Activated CD8-positive, alpha-beta memory T cell treated with anti-CD3 and anti-CD28 coated beads for 1 hour (primary cell): ENCODE measurements at places on chromosomes 2 and 18.

- DNase-seq = no peak
These were observed 211.6 kb upstream of the TNP1 start for GRCh38 chr2:217071416-217071815.

DNA sequence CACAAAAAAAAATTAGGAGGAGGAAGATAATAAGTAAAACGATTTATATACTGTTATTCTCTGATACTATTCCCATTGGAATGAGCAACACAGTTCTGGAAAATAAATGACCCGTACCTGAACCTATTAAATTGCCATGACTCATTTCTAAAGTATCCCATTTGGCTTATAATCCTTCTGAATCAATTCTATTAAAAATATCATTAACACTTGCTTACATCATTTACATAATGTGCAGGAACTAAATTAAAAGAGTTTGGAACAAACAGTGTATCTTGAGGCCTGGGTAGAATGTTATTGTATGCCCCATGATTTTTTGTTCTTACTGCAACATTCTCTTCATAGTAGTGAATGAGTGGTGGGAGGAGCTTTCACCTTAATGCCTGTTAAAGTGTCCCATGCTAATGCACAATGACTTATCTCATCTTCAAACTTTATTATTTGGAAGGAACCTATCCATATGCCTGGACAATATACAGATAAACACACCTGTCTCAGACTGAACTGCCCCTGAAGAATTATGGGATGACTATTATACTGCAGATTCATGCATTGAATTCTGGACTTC lies 549.9 kb upstream of the ACVR2A start:
- DNase-seq = no peak

DNA sequence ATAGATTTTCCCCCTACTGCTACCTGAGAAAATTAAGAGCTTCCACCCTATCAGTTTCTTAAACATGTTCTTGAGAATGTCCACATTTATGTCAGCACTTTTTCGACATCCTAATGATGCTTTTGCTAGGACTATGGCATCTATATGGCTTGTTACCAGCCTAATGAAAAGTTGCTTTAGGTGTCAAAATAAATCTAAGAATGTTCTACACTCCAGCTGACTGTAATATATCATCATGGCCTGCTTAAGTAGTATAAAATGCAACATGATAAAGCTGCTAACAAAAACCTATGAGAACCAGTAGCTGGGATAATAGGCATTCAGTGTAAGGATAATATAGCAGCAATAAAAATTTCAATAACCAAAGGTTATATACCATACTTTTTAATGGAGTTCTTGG lies 1983.5 kb upstream of the CELF4 start:
- DNase-seq = no peak

GRCh38 chr2:152303951-152304350 lies 31.0 kb upstream of the FMNL2 start:
- DNase-seq = no peak

DNA sequence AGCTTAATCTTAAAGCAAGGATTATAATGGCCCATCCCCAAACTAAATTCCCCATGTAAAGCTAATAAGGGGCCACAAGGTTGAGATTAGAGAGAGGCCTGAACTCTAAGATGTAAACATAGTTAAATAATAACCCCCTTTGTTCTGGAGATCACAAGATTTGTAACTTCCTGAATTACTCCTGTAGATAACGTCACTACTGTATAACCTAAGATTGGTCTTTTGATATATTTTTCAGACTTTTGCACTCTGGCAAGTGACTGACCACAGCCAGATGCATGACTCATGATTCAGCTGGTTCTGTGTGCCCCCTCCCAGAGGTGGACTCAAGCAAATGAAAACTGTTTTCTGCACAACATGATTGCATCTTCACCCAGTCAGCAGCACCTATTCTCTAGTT lies 686.0 kb upstream of the DDX18 start:
- DNase-seq = no peak

- no peak for DNase-seq
These were observed 366.1 kb downstream of the EN1 start for GRCh38 chr2:118481299-118481698.

- DNase-seq = no peak
These were observed 372.5 kb downstream of the CBLN2 start for GRCh38 chr18:72171596-72171995.

DNA sequence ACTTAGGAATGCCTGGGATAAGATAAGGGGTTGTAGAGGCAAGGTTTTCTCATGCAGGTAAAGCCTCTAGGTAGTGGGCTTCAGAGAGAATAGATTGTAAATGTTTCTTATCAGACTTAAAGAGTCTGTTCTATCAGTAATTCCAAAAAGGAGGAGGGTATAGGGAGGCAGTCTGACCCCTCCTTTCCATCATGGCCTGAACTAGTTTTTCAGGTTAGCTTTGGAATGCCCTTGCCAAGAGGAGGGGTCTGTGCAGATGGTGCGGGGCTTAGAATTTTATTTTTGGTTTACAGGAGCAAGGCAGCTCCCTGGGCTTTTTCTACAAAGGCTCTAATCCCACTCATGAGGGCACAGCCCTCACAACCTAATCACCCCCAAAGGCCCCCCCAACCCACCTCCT lies 135.0 kb downstream of the B3GNT2 start:
- DNase-seq = no peak

GRCh38 chr2:6556755-6557154 lies 309.0 kb downstream of the CMPK2 start:
- no peak for DNase-seq

DNA sequence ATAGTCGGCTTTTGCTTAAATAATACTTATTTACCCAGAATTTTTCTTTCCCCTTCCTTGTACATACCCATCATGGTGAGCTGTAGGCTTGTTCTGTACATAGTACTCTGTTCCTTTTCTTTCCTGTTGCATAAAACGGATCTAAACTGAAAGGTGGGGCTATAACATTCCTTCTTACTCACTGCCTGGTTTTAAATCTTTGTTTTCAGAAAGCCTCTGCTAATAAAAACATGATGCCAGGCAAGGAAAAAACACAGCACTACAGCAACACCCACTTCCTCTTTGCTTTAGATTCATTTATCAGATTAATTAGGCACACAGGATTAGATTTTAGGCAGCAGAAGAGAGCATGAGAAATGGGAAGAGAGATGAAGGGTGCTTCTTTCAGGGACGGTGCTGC lies 19.6 kb upstream of the STON1 start:
- no peak for DNase-seq

DNA sequence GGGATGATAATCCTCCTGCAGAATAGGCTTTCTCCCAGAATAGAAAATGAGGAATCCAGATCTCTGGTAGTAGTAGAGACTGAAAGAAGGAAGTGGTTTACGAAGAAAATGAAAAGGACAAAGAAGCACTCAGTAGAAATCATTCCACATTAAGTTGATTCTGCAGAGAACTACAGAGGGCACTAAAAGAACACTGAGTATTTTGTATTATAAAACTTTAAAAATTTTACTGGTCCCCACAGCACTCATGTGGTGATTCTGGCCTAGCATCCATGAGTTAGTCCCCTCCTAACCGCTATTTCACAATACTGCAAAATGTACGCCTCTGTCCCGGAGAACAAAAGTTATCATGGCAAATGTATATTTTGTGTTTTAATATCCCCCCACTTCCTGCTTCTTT lies 42.9 kb upstream of the SLC35F5 start:
- DNase-seq = no peak

DNA sequence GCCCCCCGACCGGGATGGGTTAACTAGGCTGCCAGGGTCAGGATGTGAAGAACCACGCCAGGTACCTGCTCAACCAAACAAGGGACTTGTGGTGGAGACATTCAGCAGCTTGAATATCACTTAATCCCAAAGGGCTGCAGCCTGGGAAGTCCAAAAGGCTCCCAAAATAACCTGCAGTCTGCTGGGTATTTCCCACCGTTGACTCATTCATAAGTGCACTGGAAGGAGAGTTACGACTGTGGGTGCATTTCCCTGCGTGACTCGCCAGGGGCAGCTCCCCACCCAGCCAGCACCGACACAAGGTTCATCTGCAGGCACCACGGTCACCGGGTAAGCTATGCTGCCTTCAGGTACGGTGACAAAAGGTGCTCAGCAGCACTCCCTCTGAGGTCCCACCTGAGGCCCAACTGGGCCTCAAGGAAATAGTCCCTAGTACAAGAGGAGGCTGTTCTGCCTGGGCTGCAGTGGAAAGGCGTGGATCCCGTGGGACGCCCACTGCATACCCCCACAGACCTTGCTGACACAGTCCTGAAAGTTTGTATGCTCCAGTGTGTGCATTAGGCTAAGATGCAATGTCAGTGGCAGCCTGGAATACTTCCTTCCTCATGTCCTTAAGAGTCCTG lies 86.5 kb downstream of the UXS1 start:
- DNase-seq = no peak

DNA sequence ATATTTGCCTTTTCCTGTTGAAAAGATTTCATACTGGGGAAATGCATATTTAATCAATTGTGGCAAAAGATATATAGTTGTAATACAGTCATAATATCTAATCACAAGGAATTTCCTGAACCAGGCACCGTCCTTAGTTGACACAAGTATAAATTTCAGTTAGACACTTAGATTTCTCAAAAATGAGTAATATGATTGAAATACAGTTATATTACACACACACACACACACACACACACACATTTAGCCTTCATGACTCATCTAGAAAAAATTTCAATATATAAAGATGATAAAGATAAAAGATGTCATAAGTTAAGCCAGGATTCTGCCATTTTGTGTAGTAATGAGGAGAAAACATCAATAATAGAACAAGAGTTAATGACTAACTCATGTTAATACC lies 258.4 kb upstream of the ZNF804A start:
- DNase-seq = no peak

GRCh38 chr18:61770279-61770678 lies 122.5 kb downstream of the RNF152 start:
- DNase-seq = no peak
